Naive thymus-derived CD4-positive, alpha-beta T cell (primary cell): ENCODE measurements at places on chromosomes 5 and 9. TPM values are rescaled to one million over a fixed set of nuclear protein-coding genes. Genes with fewer than 3 reads are reported as not detected.
A peak's percentile ranks its signal among the peaks of the same experiment; 100 is the strongest.

DNA sequence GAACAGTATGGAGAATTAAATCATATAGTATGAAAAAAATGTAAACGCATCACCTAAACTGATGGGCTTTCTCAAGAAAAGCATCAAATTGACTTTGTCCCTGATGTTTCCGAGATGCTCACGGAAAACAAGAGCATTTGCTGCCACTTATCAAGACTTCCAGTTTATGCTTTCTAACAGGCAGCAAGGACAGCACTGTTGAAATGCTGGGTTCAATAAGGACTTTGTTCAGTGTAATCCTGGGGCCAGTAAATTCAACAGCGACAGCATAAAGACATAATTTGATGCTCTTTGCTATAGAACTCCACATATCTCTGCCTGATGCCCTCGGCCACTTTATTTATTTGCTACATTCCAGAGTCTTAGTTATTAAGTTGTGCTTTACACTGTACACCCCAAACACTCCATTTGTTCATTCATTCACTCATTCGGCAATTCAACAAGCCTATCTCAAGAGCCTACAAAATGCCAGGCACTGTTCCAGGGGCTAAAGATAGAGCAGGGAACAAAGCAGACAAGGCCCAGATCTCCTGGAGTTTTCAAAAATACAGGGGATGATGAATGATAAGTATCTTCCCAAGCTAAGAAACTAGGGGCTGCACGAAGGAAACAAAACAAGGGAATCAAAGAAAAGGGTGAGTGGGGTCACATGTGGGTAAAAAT is 294.6 kb downstream of the ZNF608 start:
- H3K4me3 ChIP-seq, result no peak overlapping the region
- no peaks in the 10 kb centered on the region for H3K36me3 ChIP-seq
- no peaks in the 10 kb centered on the region for H3K4me1 ChIP-seq
- no peak overlapping the region for H3K27ac ChIP-seq

- H3K27ac ChIP-seq, result no peak overlapping the region
- H3K4me1 ChIP-seq, result no peaks in the 10 kb centered on the region
- DNase-seq, result no peak
- H3K36me3 ChIP-seq, result no peaks in the 10 kb centered on the region
Measured at GRCh38 chr9:107211284-107211923, 71.7 kb upstream of the RAD23B start.

DNA sequence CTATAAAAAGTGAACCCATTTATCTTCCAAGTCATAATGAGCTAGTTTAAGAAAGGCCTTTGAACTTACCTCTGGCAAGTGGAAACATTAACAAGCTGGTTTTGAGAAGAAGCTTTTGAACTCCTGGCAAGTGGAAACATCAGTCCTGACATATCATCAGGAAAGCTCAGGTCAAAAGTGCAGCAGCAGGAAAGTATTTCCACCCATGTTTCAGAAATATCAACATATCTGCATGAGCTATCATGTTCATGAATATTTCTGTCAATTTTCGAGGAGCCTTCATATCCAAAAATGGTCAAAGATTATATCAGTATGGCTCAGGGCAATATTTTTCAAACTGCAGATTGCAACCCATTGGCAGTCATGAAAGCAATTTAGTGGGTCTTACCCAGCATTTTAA is 133.9 kb downstream of the PLK2 start:
- no peaks in the 10 kb centered on the region for H3K27me3 ChIP-seq
- H3K4me1 ChIP-seq, result no peaks in the 10 kb centered on the region
- H3K36me3 ChIP-seq, result no peaks in the 10 kb centered on the region

GRCh38 chr9:22065431-22066200 is 56.5 kb upstream of the CDKN2B start:
- no peak overlapping the region for H3K4me3 ChIP-seq
- no peak for DNase-seq
- H3K36me3 ChIP-seq, result no peaks in the 10 kb centered on the region
- H3K4me1 ChIP-seq, result no peaks in the 10 kb centered on the region
- no peak overlapping the region for H3K27ac ChIP-seq

GRCh38 chr9:18606281-18606680 is 132.3 kb downstream of the ADAMTSL1 start:
- no peak overlapping the region for H3K4me3 ChIP-seq
- H3K27me3 ChIP-seq, result no peaks in the 10 kb centered on the region
- no peaks in the 10 kb centered on the region for H3K4me1 ChIP-seq
- H3K27ac ChIP-seq, result no peak overlapping the region
- no peaks in the 10 kb centered on the region for H3K36me3 ChIP-seq
- DNase-seq, result no peak

- H3K4me1 ChIP-seq, result no peaks in the 10 kb centered on the region
- H3K27me3 ChIP-seq, result no peaks in the 10 kb centered on the region
- H3K4me3 ChIP-seq, result no peak overlapping the region
- no peak for DNase-seq
Measured at GRCh38 chr5:145847499-145848497, 12.7 kb upstream of the PRELID2 start.

DNA sequence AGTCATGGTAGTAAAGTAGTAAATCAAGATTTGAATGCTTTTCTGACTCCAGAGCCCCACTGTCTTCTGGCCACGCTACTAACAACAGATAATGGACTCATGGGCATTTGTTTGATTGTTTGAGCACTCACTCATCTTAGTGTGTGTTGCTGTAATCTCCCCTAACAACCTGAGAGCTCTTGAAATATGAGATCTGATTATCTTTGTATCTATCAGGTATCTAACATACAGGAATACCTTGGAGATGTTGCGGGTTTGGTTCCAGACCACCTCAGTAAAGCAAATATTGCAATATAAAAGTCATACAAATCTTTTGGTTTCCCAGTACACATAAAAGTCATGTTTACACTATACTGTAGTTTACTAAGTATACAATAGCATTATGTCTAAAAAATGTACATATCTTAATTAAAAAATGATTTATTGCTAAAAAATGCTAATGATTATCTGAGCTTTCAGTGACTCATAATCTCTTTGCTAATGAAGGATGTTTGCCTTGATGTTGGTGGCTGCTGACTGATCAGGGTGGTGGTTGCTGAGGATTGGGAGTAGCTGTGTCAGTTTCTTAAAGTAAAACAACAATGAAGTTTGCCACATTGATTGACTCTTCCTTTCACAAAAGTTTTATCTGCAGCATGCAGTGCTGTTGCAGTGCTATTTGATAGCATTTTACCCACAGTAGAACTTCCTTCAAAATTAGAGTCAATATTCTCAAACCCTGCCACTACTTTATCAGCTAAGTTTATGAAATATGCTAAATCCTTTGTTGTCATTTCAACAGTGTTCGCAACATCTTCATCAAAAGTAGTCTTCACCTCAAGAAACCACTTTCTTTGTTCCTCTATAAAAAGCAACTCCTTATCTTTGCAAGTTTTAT is 92.2 kb downstream of the ZNF462 start:
- no peak overlapping the region for H3K4me3 ChIP-seq
- no peak overlapping the region for H3K27ac ChIP-seq
- no peaks in the 10 kb centered on the region for H3K36me3 ChIP-seq
- no peaks in the 10 kb centered on the region for H3K4me1 ChIP-seq
- H3K27me3 ChIP-seq, result no peaks in the 10 kb centered on the region

DNA sequence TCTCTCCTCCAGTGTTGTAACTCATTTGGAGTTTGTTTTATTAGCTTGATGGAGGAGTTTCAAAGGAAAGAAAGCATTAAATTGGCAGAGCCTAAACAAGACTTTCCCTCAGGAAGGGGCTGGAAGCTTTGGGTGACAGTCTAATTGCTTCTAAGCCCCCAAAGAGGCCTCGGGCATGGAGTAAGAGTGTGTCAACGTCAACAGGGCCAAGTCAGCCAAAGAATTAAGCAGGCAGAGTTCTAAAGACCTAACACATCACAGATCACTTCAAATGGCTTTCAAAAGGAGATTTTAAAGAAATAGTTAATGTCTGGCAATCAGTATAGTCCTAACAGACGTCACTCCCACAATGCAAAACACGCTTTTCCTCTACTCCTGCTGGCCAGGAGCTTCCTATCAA is 234.5 kb downstream of the EFNA5 start:
- no peak overlapping the region for H3K27ac ChIP-seq
- H3K4me3 ChIP-seq, result no peak overlapping the region
- no peaks in the 10 kb centered on the region for H3K27me3 ChIP-seq
- DNase-seq, result no peak
- H3K4me1 ChIP-seq, result no peaks in the 10 kb centered on the region

GRCh38 chr9:129894120-129894823 is 59.0 kb downstream of the USP20 start:
- no peak overlapping the region for H3K4me3 ChIP-seq
- DNase-seq, result no peak
- H3K27me3 ChIP-seq, result no peaks in the 10 kb centered on the region
- H3K4me1 ChIP-seq, result peaks cover 59% of the 10 kb centered on the region
- peak overlapping the region; percentile 73 for H3K27ac ChIP-seq
- H3K36me3 ChIP-seq, result no peaks in the 10 kb centered on the region

Gene SFXN1
- 95.7 TPM for total RNA-seq

DNA sequence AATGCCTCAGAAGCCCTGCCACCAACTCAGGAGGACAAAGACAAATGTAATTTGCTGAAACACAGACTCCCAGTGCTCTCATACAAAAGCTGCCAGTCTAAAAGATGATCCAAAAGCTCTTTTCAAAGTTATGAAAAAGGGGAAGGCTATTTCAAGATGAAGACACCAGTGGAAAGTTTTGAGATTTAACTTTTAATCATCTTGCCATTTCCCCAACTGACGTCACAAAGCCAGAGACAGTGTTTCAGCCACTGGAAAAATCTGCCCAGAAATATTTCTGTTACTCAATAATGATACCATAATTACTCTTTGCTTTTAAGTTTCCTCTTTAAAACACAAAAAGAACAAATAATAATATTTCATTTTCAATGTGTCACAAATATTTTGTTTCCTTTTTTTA is 20.9 kb downstream of the ENG start:
- H3K27me3 ChIP-seq, result no peaks in the 10 kb centered on the region
- no peaks in the 10 kb centered on the region for H3K36me3 ChIP-seq
- H3K4me1 ChIP-seq, result peaks cover 8% of the 10 kb centered on the region
- H3K4me3 ChIP-seq, result no peak overlapping the region
- no peak overlapping the region for H3K27ac ChIP-seq

DNA sequence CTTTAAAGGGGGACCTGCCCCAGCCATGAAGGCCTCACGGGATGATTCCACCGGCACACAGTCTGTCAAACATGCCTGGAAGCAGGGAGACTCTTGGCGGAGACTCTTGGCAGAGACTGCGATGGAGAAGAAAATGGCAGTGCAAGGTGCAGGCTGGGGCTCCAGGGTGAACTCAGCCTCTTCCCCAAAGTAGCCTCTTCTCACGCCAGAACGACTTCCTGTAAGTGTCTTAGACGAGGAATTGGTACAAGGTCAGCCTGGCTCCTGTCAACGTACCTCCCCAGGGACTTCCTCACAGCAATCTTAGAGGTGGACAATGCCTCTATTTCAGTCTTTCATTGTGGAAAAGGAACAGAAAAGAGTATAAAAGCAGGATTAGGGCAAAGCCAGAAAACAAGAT is 109.3 kb downstream of the UGCG start:
- no peaks in the 10 kb centered on the region for H3K27me3 ChIP-seq
- no peak for DNase-seq
- H3K36me3 ChIP-seq, result no peaks in the 10 kb centered on the region
- peaks cover 4% of the 10 kb centered on the region for H3K4me1 ChIP-seq
- no peak overlapping the region for H3K4me3 ChIP-seq

Gene ANKRD34B
- not detected for total RNA-seq

- no peak overlapping the region for H3K27ac ChIP-seq
- DNase-seq, result no peak
- H3K4me3 ChIP-seq, result no peak overlapping the region
- H3K4me1 ChIP-seq, result no peaks in the 10 kb centered on the region
Measured at GRCh38 chr5:11675184-11675583, 229.1 kb downstream of the CTNND2 start.

DNA sequence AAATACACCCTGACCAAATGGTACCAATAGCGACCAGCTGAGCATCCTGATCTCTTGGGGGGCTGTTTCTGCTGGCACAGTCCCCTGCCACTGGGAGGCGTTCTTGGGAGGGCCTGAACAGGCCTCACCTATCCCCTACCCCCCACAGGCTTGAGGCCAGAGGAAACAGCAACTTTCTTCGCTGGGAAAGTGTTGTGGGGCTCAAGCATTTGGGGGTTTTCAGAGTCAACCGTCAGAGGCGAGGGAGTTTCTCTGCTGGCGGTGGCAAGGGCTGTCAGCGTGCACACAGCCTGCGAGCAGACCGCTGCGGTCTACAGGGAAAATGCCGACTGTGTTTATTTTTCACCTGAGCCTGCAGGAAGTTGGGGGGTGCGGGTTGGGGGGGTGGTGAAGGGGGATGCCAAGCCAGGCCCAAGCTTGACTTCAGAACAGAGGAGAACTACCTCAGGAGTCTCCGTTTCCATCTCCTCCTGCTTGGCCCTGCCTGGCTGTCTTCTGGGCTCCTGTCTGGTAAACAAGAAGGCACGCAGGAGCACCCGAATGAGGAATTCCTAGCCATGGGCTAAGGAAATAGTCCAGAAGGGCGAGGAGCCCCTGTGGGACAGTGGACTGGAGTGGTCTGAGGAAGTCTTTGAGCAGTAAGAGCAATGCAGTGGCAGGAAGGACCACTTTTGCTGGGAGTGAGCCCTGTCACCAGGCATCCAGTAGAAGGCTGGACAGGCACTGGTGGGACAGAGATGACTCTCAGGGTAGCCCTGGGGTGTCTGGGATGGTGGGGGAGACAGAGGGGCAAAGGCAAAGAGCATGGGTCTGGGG is 18.1 kb downstream of the TCF7 start:
- H3K27me3 ChIP-seq, result no peaks in the 10 kb centered on the region
- peak; percentile 87 for DNase-seq
- H3K4me3 ChIP-seq, result peak overlapping the region; percentile 86
- peaks cover 97% of the 10 kb centered on the region for H3K4me1 ChIP-seq
- peaks cover 51% of the 10 kb centered on the region for H3K36me3 ChIP-seq

DNA sequence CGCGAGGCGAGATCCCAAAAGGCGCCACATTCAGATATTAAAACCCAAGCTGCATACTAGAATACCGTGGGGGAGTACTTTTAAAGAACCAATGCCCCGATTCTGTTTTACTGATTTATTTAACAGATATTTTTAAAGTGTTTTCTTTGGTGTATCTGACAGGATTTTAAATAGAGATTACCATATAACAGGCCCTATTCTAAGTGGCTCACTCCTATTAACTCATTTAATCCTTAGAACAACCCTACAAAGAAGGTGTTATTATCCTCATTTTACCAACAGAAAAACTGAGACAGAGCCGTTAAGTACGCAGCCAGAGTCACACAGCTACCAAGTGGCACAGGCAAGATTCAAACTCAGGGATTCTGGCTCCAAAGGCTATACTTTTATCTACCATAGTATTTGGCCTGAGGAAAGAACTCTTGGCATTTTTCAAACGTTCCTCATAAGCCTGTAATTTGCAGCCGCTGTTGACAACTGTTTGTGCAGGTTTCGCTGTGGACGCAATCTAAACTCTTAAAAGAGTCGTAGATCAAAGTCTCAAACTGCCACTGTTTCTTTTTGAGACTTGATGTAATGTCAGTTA is 550 bp upstream of the TMEM245 start:
- H3K27ac ChIP-seq, result peak overlapping the region; percentile 44
- no peak for DNase-seq
- peaks cover 29% of the 10 kb centered on the region for H3K4me1 ChIP-seq
- H3K4me3 ChIP-seq, result peak overlapping the region; percentile 18
- no peaks in the 10 kb centered on the region for H3K27me3 ChIP-seq
- H3K36me3 ChIP-seq, result no peaks in the 10 kb centered on the region

DNA sequence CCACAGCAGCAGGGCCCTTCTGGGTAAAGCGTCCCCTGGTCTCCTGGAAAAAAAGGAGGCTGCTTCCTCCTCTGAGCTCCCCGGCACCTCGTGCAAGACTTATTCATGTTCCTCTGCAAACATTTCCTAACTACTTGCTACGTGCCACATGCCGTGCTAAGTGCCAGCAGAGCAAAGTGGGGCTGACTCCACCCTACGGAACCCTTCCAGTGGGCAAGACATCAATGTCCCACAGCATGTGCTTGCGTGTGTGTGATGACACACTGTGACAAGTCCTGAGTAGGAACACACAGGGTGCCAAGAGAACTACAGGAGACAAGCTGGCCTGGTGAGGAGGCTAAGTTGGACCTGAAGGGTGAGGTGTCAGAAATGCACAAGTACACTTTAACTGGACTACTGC is 57.4 kb downstream of the SEMA4D start:
- no peak for DNase-seq
- H3K27me3 ChIP-seq, result no peaks in the 10 kb centered on the region
- H3K4me3 ChIP-seq, result no peak overlapping the region
- peak overlapping the region; percentile 72 for H3K27ac ChIP-seq
